HS-5 (cell line): ENCODE measurements at places on chromosomes 2 and 18.

GRCh38 chr2:85707304-85707703, 13.1 kb downstream of the GNLY start:
- DNase-seq, result peak; percentile 85

DNA sequence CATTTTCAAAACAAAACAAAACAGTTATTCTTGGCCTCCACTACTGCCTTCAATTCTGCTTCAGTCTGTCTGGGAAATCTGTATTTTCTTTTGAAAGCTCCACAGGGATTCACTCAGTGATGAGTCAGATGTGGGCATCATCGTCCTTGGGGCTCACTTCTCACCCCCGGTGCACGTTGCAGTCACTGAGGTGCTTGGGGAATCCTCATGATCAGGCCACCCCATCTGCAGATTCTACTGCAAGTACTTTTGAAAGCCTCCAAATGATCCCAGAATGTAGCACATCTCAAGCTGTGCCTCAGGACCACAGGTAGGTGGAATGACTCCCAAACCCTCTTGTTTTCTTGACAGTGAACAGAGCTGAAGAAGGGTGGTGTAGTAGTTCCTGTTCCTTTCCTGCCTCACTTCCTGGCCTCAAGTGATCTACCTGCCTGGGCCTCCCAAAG, 34.3 kb downstream of the LPIN2 start:
- peak; percentile 49 for DNase-seq

DNA sequence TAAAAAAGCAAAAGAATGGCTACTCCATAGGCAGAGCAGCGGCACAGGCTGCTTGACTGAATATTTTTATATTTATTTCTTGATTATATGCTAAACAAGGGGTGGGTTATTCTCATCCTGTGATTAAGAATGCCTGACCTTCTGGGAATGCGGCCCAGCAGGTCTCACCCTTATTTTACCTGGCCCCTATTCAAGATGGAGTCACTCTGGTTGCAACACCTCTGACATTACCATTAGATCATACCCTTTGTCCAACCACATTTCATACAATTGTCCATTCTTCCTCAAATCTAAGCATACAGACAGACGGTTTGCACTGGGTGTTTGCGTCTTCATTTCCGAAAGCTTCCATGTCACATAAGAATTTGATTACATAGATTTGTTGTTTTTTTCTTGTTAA, 168.2 kb downstream of the GALNT1 start:
- DNase-seq, result no peak

DNA sequence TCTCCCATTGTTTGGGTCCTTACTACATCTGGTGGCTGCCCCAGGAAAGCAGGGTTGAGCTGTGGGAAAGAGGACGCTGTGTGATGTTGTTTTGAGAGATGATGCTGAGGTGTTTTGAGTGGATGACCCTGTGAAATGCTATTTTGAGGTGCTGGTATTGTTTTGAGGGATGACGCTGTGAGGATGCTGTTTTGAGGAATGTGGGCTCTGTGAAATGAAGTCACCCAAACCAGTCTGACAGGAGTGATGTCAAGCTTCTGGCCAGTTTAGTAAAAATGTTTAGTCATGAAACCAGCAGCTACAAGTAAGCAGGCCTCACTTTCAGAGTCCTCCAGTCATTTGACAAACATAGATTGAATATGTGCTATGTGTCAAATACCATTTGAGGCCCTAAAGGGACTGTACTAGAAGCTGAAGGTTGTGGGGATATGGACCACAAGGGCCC, 16.1 kb upstream of the PUM2 start:
- no peak for DNase-seq

- no peak for DNase-seq
Measured at GRCh38 chr2:143824791-143825190, 695.1 kb downstream of the ZEB2 start.

DNA sequence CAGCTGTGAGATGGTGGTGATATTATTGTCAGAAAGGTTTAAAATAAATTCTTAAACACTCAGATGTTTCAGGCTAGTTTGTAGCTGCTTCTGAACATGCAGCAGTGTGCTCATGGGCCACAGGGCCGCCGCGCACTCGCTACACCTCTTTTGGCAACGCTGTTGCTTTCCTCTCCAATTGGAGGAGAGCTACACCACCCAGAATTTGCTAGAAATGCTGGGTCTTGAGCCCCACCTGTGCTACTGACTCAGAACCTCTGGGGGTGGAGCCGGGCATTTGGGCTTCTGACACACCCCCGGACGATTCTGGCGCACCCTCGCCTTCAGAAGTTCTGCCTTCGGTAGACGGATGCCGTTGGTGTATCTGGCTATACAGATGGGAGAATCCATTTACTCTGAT, 15.7 kb downstream of the LRRFIP1 start:
- no peak for DNase-seq

DNA sequence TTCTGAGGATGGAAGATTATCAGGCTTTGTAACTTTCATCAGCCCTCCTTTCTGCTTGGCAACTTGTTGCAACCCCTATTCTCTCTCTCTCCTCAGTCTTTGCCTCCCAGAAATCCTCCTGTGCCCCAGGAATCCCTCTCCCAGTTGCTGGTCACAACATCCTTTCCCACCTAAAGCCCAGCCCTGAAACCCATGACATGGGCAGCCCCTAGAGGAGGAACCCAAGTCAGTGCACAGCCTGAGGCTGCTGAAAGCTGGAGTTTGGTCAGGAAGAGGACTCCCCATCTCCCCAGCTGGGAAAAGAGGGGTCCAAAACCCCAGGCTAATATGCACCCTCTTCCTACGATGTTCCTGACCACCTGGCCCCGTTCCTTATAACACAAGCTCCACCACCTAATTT, 29.5 kb downstream of the PKDCC start:
- DNase-seq, result no peak

- no peak for DNase-seq
Measured at GRCh38 chr18:48565105-48565504, 26.3 kb downstream of the CTIF start.
